Activated T-helper 1 cell treated with anti-CD3 and anti-CD28 coated beads, Interleukin-2, amount 50 U/mL, for 16 hours (primary cell): ENCODE measurements at places on chromosomes 1 and 21.

DNA sequence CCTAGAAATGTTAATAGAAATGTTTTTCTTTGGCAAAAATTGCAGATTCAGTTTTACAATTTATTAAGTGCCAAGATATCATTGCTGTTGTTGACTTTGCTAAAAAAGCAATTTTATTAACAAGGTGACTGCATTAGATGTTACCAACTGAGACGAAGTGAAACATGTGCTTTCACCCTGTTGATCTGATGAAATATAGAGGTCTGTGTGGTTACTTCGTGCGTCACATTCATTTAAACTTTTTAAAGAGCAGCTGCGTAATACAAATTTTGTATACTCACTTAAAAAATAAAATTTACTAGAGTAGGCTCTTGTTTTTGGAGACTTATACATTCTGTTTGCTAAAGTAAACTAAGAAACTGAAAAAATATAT lies 465.7 kb downstream of the USP25 start:
- no peak for DNase-seq

DNA sequence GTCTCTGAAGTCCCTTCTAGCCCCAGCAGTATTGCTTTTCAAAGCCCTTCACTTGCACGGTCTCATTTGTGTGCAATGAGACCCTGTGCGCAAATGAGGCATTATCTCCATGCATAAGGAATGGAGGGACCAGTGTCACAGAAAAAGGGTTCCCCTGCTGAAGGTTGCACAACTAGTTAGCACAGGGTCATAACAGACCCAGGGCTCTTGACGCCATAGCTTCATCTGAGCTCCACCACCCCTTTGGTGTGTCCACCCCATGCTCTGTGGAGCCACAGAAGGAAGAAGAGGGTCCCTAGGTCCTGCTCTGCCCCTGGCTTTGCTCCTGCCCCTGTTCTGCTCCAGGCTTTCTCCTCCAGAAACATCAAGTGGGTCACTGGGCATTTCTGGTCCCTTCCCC lies 12.6 kb downstream of the SH2D2A start:
- no peak for DNase-seq

GRCh38 chr1:24905355-24905978 lies 24.6 kb downstream of the RUNX3 start:
- DNase-seq, result no peak

GRCh38 chr1:224592636-224593582 lies 23.2 kb upstream of the CNIH3 start:
- DNase-seq, result no peak

DNA sequence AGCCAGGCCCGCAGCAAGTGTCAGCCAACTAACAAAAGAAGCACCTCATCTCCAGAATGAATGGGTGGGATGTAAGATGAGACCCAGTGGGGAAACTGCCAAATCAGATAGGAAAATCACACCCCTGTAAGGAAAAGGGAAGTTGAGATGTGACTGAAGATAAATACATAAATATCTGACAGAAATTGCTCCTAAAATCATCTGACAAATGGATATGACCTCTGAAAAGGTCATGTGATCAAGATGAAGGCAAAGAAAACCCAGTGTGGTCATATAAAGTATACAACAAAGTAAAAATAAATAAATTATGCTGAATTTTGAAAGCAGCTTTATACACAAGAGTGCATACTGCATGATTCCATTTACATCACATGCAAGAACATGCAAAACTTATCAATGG lies 12.7 kb downstream of the SIPA1L2 start:
- DNase-seq, result no peak
